ENCODE measurements at places on chromosomes 5 and 9.

- DNase-seq: no peak
These were observed 59.8 kb downstream of the FOXD1 start for GRCh38 chr5:73388740-73389139.

GRCh38 chr5:10288592-10289219 is 19.0 kb downstream of the CMBL start:
- DNase-seq: peak; percentile 52

- no peak for DNase-seq
These were observed 44.4 kb upstream of the ELOVL7 start for GRCh38 chr5:60888359-60889061.

DNA sequence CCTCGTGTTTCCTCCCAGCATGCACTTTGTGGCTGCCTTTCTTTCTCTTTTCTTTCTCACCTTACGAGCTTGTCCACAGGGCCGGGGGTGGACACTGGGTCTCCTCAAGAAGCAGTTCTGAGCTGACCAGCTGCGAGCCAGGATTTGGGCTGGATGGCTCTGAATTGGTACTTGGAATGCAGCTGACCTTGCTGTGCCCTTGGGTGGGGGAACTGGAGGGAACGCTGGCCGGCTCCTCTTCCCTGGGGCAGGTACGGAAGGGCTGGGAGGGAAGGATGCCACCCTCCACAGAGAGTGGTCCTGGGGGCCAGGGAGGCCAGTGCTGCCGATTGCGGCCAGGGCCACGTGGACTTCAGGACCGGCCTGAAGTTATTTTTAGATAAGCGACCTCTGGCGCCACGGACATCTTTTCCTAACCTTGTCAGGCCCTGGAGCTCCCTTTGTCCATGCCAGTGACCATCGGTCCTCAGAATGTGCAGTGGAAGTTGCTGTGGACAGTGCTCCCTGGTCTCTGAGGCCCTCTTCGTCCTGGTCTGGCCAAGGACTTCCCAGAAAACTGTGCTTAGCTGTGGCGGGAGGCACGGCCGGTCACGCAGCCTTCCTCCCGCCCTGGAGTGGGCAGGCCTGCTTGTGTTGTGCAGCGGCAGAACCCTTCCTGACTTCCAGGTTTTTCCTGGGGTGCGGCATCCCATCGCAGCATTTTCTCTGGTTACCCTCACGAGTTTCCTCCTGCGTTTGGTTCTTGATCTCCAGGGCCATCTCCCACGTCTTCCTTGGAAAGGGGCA is 13.5 kb upstream of the AHRR start:
- no peak for DNase-seq

- DNase-seq: no peak
These were observed 48.2 kb upstream of the NFIB start for GRCh38 chr9:14362175-14362574.

DNA sequence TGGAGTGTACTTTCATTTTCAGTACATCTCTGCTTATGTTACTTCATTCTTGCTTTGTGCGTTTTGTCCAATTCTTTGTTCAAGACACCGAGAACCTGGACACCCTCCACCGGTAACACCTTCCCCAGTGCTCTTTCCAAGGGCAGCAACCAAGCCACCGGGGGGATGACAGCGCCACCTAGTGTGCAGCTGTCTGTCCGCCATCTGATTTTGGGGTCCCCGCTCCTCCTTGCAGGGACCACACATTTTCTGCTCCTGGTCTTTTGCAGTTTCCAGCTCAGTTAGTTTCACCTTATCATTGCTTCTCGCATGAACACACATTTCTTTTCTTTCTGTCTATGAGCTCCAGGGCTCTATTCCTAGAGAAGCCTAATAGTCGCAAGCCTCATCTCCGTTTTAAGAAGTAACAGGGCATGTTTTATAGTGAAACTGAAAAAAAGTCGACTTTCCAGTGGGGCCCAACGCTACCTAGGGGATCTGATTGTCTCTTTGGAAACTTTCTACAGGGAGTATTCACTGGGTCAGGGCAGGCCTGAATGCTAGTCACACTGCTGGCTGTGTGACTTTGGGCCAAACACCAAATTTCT is 152.1 kb downstream of the FSTL4 start:
- peak; percentile 62 for DNase-seq

DNA sequence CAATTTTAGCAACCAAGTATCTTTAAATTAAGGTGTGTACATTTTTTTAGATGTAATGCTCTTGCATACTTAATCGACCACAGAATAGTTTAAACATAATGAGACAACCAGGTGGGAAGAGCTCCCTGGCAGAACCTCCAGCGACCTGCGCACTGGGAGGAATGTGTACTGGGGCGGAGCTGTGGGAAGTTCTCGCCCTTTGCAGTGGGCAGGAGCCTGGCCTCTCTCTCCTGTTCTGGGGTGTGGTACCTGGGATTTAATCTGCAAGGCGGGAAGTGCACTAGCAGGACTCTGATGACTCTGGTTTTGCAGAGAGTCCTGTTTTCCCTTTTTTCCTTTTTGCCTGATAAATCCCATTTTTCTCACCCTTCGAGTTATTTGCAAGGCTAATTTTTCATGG is 150.7 kb downstream of the SLC28A3 start:
- no peak for DNase-seq

DNA sequence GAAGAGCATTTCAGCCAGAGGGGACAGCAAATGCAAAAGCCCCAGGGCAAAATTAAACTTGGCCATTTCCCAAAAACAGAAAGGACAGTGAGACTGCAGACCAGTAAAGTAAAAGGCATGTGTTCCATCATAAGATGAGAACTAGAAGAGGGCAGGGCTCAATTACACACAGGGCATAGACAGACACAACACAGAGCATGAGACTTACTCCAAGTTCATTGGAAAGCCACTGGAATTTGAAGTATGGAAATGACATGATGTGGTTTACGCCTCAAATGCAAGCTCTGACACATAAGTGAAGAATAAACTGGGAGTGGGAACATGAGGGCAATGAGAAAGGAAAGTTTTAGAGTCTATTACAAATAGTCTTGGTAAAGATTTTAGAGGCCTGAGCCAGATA is 446.6 kb upstream of the GRIA1 start:
- DNase-seq: no peak

GRCh38 chr5:122770477-122770876 is 4.4 kb upstream of the SNX2 start:
- DNase-seq: no peak

DNA sequence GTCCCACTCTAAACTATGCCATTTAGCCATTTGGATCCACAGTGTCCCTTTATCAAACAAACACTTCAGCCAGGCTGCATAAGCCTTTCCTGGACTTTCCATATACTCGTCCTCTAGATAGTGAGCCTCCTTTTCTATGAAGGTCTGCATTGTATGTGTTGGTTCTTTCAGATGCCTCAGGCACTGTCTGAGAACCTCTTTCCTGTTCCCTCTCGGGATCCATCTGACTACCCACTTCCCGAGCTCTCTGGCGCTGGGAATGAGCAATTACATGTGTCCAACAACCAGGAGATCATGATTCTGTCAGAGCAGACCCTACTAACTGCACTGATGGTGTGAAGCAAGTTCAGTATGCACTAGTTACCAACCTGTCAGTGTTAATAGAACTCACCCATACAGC is 14.2 kb downstream of the SMC2 start:
- DNase-seq: no peak

DNA sequence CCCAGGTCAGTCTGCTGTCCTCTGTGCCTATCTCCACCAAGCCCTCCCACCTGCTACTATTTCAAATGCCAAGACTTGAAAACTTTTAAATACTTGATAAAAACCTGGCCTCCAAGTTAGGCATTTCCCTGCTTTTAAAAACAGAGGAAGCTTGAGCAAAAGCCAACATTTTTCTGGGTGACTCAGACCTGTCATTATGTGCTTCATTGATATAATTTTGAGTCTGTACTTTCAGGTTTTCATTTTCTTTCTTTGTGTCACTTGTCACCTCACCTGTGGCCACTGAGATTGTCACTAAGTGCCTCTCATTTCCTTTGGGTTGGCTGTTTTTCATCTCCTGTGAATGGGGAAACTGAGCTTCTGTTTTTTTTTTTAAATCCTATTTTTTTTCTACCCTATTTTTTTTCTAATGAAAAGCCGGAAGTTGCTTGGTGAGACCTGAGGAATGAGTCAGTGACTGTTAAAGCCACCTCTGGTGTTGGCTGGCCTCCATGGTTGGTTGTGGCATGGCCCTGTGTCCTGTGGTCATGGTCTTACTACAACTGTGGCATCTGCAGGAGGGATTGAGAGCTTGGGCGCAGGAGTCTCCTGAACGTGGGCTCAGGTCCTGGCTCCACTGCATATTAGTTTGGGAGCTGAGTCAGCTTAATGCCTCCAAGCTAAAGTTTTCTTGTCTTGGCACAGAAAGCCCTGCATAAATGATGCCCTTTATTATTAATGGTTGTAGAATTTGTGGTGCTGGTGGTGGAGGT is 56.7 kb downstream of the ARHGAP26 start:
- peak; percentile 57 for DNase-seq

DNA sequence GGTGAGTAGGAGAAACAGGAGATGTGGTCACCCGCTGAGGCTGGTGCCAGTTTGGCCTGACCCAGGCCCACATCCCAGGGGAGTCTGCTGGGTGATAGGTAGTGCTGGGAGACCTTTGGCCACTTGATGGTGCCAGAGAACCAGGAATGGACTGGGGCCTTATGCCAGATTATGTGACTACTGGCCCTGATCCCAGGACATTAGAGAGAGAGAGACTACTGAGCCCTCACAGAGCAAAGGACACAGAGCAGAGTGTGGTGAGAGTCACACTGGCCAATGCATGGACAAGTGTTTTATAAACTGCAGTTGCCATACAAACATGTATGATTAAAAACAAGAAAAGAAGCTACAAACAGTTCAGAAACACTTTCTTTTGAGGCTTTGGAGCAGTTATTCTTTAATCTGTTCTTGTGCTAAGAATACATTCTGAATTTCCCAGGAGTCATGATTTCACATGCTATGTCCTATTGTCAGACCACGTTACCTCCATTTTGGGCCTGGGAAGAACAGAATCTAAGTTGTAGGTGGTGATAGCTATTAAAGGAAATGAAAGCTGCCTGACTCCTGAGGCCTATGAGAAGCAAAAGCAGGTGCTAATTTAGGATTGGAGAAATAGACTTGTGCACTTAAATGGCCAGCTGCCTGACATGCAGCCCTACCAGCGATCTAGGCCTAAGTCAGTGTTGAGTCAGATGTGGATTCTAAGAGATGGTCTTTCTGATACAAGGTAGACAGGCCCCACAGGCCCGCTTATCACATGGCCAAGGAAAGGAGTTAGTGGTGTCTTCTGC is 32.6 kb upstream of the TMOD1 start:
- DNase-seq: peak; percentile 51

DNA sequence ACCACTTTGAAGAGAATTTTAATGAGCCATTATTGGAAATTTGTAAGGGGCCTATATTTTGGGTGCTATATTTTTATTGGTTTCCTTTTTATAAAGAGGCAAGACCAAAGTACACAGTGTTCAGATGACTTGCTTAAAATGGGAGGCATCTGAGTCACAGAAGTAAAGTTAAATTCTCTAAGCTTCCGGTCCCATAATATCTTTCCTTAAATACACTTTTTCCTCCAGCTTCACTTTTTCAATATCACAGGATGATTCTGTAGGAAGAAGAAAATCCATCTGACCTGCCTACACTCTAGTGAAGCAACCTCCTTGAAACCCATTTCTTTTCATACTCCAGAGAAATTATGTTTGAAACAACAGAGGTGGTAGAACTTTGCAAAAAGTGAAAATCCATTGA is 274.0 kb downstream of the PIK3R1 start:
- DNase-seq: no peak

GRCh38 chr9:101443364-101443771 is 7.8 kb upstream of the ALDOB start:
- no peak for DNase-seq

DNA sequence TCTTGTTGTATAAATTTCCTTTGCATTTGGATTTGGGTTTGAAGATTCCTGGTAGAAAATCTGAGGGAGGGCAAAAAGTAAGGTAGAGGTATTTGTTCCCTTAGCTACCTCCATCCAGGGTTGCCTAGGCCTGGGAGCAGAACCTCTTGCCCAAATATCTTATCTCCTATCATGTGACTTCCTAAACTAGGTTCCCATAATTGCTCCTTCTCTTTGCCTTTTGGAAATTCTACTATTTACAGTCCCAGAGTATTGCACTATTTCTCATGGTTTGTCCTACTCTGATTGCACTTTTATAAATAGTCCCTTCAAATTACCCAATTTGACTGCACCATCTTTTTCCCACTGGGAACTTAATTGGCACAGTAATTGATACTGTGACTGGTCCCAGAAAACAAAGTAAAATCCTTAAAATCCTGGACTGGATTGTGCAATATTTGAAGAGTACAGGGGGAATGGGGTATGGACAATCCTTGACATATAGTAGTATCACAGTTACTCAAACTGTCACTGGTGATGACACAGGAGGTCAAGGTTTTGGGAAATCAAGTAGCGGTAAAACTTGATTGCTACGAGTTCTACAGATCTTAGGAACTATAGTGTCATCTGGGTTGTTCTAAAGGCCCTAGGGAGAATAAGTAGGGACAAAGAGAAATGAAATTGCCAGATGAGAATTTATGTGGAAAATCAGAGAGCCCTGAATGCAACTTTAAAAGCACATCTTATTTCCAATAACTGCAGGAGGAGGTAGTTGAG is 31.5 kb upstream of the TMED7 start:
- DNase-seq: no peak

GRCh38 chr5:6468870-6469269 is 20.2 kb downstream of the UBE2QL1 start:
- no peak for DNase-seq

DNA sequence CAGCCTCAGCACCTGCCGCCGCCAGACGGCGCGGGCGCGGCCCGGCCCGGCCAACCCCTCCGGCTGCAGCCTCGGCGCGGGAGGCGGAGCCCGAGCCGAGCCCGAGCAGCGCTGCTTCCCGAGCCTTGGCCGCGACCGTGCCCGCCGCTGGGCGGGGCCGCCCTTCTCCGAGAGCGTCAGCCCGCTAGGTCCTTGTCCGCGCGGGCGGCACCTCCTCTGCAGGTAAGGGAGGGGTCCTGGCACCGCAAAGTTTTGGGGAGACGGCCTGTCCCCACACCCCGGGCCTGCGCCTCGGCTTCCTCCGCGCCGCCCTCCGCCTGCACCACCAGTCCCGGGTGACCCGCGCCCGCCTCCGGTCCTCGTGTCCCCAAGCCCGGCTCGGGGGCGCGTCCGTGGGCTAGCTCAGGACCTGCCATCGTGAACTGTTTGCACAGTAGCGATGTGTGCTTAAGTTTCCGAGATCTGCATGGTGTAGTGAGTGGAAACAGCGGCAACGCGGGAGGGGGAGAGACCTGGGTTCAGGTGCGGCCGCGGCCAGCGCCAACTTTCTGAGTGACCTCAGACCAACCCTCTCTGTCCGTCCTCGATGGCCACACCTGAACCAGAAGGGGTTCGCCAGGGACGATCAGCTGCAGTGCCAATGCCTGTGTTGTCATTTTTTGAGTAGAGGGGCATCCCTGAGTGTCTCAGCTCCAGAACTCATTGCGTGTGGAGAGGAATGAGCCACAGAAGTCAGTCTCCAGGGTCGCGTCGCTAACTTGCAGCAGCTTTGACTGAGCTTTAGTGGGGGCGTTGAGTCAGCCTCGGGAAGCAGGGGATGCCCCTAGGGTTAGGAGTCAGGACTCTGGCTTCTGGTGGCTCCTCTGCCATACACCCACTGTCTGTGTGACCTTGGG is at the start of gene FRMPD1:
Gene FRMPD1, plus strand, starts transcription at position 82 of the 896 bp plus-strand sequence. CDS start 41,688 bp downstream, outside the sequence.
- DNase-seq: peak; percentile 52

All from activated CD4-positive, alpha-beta T cell treated with anti-CD3 and anti-CD28 coated beads, Interleukin-2, amount 50 U/mL, for 48 hours (primary cell).